ENCODE measurements at places on chromosomes 1 and 21. TPM values are rescaled to one million over a fixed set of nuclear protein-coding genes. Genes with fewer than 3 reads are reported as not detected.

GRCh38 chr21:35652872-35653271, 407.5 kb downstream of the SETD4 start:
- DNase-seq = no peak

GRCh38 chr1:217687511-217687910, 56.4 kb downstream of the SPATA17 start:
- no peak for DNase-seq

DNA sequence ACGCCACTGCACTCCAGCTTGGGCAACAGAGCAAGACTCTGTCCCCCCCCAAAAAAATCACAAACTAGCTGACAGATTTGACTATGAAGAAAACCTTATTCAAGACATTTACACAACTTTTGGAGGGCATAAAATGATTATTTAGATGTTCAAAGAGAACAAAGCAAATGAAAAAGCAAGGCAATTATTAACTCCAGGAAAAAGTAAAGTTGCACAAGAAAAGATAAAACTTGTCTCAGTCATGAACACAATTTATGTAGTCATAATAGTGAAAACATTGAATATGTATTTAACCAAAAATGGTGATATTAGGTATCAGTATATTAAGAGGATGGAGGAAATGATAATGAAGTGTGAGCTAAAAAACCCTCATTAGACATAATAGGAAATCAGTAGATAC, 11.9 kb upstream of the TARDBP start:
- no peak for DNase-seq

GRCh38 chr1:244030481-244031040, 20.5 kb upstream of the ZBTB18 start:
- no peak for DNase-seq

The ERMAP gene
- total RNA-seq = 5.0 TPM

The NTMT2 gene
- total RNA-seq = not detected

The CAP1 gene
- total RNA-seq = 121 TPM

The TMEM52 gene
- 1.9 TPM for total RNA-seq

The CYP4X1 gene
- total RNA-seq = not detected

The STIL gene
- 1.7 TPM for total RNA-seq
